GM23248 (cell line): ENCODE measurements at places on chromosomes 6 and 20. TPM values are rescaled to one million over a fixed set of nuclear protein-coding genes. Genes with fewer than 3 reads are reported as not detected.

- peak; percentile 78 for DNase-seq
Measured at GRCh38 chr6:127207591-127208120, 59.0 kb upstream of the RNF146 start.

DNA sequence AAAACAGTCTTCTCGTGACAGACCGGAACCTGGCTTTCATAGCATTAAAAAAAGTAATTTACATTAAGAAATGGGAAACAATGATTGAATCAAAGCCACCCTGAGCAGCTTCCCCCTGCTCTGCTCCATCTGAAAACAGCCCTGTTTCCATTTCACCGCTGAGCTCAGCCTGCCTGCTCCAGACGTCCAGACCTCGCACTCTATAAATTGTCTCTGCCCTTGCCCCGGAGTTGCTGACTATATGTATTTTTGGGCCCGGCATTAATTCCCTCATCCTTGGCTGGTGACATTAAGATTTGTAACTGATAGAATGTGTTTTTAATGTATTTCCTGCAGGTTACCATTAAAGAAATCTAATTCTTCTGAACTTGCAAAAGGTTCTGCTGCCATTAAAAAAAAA lies 22.7 kb upstream of the TCP11 start:
- no peak for DNase-seq

The UBE2C gene
- 69.2 and 78.4 TPM in 2 replicates for polyA plus RNA-seq

The SULF2 gene
- 1.1 and 2.0 TPM in 2 replicates for polyA plus RNA-seq

The HSPA12B gene
- 0.06 and 0.11 TPM in 2 replicates for polyA plus RNA-seq

DNA sequence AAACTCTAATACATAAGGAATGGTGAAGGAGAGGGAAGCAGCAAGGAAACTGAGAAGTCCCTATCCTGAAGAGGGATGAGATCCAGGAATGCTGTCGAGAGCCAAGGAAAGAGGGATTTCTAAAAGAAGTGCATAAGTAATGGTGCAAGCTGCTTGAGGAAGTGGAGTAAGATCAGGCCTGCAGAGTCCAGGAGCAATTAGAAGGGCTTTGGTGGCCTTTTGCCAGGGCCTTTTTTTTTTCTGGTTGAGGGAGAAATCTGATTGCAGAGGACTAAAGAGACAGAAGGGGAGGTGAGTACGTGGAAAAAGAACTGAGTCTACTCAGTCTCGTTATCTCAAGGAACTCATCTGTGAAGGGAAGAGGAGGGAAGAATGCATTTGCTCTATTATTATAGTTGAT lies 396.2 kb downstream of the UTRN start:
- no peak for DNase-seq

DNA sequence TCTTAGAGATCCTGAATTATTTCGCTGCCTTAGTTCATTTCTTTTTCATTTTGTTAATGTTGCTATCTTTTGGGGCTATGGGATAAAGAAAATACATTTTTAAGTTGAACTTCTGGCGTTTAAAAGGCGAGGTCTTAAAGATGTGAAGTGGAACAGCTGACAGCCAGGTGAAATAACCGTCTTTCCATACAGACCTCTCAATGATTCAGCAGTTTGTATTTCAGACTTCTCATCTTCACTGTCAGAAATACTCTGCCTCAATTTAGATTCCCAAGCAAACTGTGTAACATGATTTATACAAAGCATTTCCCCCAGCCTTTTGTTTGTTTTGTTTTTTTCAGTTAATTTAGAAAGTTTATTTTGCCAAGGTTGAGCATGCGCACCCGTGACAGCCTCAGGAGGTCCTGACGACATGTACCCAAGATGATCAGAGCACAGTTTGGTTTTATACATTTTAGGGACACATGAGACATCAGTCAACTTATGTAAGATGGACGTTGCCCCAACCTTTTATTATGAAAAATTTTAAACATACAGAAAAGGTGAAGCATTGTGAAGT lies 40.0 kb downstream of the SLC9A8 start:
- DNase-seq: no peak

The FAM217B gene
- 8.6 and 9.5 TPM in 2 replicates for polyA plus RNA-seq

GRCh38 chr6:27293436-27294098 lies 18.5 kb downstream of the POM121L2 start:
- DNase-seq: peak; percentile 57

GRCh38 chr6:110874880-110875547 lies 429 bp downstream of the AMD1 start:
- DNase-seq: peak; percentile 68

GRCh38 chr6:49909563-49909962 lies 43.2 kb upstream of the CRISP1 start:
- no peak for DNase-seq

The ANKEF1 gene
- 0.06 TPM in 2 replicates for polyA plus RNA-seq

The NKX2-4 gene
- polyA plus RNA-seq: not detected in 2 replicates

GRCh38 chr20:37363221-37364012 lies 17.5 kb downstream of the SRC start:
- no peak for DNase-seq

DNA sequence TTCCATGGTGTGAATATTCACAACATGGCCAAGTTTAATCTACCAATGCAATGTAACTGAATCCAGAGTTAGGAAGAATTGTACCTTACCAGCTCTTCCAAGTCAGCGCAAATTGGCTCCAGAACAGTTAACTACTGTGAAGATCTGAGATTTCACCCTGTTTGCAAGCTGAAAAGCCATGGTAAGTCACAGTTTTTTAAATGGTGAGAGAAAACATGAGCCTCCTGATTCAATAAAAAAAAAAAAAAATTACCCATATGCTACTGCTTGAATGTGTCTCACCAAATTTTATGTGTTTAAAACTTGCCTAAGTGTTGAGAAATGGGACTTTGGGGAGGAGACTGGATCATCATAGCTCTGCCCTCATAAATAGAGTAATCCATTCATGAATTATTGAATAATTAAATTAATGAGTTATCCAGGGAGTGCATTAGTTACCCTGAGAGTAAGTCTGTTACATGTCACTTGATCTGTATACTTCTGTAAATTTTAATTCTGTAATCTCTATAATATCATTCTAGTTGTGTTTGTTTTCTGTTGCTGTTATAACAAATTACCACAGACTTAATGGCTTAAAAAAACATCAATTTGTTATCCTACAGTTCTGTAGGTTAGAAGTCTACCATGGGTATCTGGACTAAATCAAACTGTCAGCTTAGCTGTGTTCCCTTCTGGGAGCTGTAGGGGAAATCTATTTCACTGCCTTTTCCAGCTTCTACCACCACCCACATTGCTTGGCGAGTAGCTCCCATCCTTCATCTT lies 1355.9 kb downstream of the GRIK2 start:
- DNase-seq: no peak

The ULBP1 gene
- polyA plus RNA-seq: 8.7 and 9.1 TPM in 2 replicates

GRCh38 chr20:13349235-13349604 lies 128.1 kb downstream of the ISM1 start:
- peak; percentile 44 for DNase-seq

DNA sequence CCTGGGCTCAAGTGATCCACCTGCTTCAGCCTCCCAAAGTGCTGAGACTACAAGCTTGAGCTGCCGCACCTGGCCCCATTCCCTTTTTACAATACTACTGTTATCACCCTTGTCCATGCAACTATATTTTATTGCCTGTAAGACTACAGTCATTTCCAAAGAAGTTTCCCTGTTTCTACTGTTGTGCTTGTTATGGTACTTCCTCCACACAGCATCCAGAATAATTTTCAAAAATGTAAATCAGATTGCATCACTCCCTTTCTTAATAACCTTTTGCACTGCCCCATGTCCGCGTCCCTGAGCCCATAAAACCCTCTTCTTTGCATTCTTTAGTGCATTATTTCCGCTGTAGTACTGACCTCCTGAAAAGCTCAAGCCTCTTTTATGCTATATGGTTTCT lies 128.9 kb upstream of the AKIRIN2 start:
- DNase-seq: no peak

DNA sequence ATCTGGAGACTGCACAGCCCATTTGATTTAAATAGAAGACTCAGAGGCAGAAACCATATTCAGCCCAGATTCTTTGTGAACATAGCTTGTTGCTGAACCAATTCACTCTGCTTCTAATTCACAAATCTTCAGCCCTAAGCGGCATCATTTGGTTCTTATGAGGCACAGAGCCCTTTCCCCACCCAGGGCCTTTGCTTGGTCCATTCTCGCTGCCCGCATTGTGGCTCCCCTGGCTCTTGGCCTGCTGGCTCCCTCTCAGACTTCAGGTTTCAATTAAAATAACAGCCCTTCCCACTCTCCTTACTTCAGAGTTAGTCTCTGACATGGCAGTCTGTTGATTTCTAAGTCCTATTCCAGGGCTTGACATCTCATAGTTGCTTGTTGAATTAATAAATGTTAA lies 9.4 kb upstream of the TMEM14A start:
- peak; percentile 45 for DNase-seq

DNA sequence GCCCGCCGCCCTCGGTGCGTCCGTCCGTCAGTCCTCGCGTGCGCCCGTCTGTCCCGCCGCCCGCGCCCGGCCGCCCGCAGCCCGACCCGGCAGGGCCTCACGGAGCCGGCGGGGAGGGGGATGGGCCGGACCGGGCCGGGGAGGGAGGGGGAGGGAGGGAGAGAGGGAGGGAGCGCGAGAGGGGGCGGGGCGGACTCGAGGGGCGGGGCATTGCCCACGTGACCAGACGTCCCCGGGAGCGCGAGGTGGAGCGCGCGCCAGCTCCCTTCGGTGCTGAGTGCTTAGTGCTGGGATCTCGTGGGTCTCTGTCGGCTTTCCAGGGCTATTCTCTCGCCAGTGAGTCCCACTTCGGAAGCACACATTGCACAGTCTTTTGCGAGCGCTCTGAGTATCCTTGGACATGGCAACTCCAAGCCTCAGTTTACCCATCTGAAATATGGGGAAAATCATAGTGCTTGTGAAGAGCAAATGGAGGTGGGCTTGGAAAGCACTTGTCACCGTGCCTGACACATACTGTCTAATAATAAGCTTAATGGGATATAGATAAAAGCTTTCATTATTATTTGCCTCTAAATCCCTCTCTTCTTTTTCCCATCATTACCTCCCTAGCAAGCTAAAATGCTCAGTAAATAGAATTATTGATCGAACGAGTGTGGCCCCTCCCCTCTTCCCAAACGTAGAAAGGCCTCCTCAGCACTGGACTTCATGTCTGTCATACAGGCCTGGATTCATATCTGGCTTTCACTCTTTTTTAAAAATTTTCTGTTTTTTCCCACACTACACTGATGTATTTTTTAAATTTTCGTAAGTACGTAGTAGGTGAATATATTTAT lies at the start of gene NCOA6:
Gene NCOA6 (minus strand): TSS at position 122 of the 833 bp plus-strand sequence. CDS start 43,296 bp downstream, outside the sequence.
- DNase-seq: peak; percentile 90

The IL20RA gene
- polyA plus RNA-seq: not detected in 2 replicates

The KHDRBS2 gene
- polyA plus RNA-seq: not detected in 2 replicates
